ENCODE measurements at places on chromosomes 7 and 10.

GRCh38 chr7:106552645-106553445 lies 108.1 kb downstream of the CCDC71L start:
- DNase-seq: no peak

DNA sequence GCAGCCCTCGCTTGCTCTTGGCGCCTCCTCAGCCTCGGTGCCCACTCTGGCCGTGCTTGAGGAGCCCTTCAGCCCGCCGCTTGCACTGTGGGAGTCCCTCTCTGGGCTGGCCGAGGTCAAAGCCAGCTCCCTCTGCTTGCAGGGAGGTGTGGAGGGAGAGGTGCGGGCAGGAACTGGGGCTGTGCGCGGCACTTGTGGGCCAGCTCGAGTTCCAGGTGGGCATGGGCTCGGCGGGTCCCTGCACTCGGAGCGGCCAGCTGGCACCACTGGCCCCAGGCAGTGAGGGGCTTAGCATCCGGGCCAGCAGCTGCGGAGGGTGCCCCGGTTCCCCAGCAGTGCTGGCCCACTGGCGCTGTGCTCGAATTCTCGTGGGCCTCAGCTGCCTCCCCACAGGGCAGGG lies 152.1 kb upstream of the SEMA3C start:
- DNase-seq: no peak

DNA sequence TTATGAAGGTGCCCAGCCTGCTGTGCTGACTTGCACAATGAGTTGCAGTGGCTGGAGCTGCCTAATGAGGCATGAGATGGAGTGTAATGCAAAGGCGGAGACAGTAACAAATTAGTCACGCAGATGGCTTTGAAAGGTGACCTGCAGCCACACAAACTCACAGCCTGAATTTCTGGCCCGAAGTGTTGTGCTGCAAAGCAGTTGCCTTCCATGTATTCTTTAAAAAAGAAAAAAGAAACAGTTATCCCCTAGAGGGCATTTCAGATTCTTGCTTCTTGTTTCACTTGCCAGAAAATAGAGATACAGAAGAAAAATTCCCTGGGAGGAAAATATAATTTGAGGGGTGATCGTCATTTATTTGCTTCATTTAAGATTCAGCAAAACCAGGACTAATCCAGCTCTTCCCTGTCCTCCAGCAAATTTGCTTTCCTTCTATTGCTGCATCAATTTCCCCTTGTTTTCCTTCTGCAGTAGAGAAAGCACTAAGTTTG lies 239.9 kb downstream of the ADRA2A start:
- DNase-seq: no peak

- no peak for DNase-seq
Observed at GRCh38 chr7:126040114-126041045, 1110.8 kb upstream of the POT1 start.

DNA sequence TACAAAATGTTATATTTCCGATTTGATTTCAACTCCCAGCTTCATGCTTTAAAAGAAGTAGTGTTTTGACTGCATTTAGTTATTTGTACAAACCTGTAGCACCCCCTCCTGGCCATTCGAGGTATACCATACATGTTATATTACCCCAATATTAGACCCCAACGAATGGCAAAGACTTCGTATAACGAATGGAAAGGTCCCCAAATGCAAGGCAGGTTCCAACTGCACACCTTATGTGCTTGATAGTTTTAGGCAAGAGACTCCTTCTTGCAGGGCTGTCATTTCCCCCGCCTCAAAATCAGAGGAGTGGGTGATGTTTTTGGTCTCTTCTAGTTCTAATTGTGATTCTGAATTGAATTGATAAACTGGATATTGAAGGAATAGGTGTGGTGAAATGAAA lies 101.1 kb upstream of the TARP start:
- no peak for DNase-seq

GRCh38 chr7:150379441-150380379 lies 580 bp downstream of the ZNF775 start:
- DNase-seq: no peak

GRCh38 chr7:12385364-12385786 lies 18.3 kb downstream of the VWDE start:
- DNase-seq: peak; percentile 68
